Stimulated activated CD4-positive, alpha-beta T cell treated with anti-CD3 and anti-CD28 coated beads, Interleukin-4, amount 100 ng/mL, for 4 hours (primary cell): ENCODE measurements at places on chromosomes 12 and 14.

- no peak for DNase-seq
Measured at GRCh38 chr12:104827587-104827986, 130.5 kb downstream of the SLC41A2 start.

DNA sequence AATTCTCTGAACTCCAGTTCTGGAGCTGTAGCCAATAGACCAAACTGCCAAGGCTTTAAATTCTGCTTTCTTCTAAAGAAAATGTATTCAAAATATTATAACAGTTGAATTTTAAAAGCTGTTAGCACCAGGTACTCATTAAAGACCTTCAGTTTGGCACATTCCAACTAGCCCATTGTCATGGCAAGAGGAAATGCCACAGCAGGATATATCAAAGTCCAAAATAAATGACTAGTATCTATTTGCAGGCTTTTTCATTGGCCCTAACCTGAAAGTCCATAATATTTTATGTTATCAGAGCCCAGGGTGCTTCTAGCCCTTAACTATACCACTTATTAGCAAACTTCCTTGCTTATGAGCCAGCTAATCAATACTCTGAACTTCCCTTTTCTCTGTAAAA lies 3.1 kb upstream of the RIC8B start:
- DNase-seq = no peak

GRCh38 chr12:119788786-119789185 lies 88.3 kb downstream of the CIT start:
- DNase-seq = no peak

DNA sequence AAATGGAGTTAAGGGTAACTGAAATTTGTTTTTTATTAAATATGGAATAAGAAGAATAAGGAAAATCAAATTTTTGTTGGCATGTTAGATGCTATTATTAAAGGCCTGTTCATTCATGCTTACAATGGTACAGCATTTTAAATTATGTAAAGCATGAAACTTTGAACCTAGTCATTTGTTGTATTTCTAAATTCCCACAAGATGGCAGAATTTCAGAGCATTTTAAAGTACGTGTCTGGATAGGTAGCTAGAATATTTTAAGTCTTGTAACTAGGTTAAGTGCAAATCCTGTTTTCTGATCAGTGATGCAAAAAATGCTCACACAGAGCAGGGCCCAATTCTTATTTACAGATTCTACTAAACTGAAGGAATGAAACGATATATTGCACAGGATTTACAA lies 585.6 kb upstream of the MIS18BP1 start:
- no peak for DNase-seq

- DNase-seq = no peak
Measured at GRCh38 chr14:50030036-50030435, 86.3 kb downstream of the VCPKMT start.

- no peak for DNase-seq
Measured at GRCh38 chr12:2268471-2269286, 215.9 kb downstream of the CACNA1C start.

GRCh38 chr14:53148671-53149070 lies 4.5 kb downstream of the DDHD1 start:
- no peak for DNase-seq

- no peak for DNase-seq
Measured at GRCh38 chr12:115223991-115224390, 540.0 kb upstream of the TBX3 start.

DNA sequence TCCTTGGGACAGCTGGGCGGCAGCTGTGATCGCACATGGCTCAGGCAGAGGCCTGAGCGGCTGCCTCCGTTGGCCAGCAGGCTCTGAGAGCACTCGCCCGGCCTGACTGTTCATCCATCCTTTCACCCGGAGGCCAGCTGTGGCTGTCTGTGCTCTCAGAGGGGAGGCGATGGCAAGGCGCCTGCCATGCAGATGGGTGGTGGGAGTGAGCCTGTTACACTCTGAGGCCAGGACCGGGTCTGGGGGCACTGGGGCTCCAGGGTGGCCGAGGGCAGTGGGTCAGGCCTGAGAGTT lies 292.3 kb downstream of the TMEM121 start:
- no peak for DNase-seq

DNA sequence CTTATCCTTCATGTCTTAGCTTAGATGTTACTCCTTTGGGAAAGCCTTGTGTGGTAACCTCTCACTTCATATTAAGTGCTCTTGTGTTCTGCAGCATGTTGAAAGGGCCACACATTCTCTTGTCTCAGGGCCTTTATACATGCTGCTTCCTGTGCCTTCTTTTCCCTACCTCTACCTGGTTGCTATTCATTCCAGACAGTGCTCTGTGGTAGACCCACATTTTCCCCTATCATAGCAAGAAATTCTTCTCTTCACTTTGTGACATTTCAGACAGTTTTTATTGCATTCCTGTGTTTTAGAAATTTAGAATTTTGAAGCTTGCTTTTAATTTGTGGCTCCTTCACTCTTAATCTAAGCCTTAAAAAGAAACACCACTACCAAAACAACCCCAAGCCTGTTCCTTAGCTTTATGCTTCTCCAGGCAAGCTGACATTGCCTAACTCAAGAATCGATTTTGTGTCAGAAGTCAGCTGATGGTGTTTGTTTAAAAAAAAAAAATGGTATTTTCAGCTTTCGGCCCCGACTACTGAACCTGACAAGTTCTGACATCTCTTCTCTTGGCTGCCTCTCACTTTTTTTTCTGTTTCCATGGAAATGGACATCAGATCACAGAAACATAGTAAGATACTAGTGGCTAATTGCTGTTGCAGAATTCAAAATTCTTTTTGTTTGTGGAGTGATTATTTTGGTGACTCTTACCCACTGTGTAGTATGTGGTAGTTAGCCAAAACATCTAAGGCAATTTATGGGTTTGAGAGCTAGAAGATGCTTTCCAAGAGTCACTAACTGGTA lies 156.3 kb downstream of the NUBPL start:
- no peak for DNase-seq

- no peak for DNase-seq
Measured at GRCh38 chr12:82176026-82176425, 182.2 kb downstream of the CCDC59 start.

DNA sequence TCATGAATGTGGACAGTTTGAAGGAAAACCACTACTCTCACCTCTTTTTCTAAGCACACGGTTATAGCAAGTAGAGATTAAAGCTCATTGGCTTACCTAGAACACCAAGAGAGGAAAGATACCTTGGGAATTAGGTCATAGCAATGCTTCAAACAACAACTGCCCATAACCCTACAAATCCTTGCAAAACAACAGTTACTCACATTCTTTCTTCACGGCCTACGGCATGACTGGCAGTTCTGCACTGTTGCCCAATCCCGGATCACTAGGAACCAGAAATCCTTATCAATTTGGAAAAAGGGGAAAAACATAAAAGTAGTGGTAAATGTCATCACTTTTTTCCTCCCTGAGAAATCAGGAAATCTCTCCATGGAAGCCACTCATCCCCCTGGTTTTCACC lies 9.6 kb upstream of the ISM2 start:
- DNase-seq = no peak

DNA sequence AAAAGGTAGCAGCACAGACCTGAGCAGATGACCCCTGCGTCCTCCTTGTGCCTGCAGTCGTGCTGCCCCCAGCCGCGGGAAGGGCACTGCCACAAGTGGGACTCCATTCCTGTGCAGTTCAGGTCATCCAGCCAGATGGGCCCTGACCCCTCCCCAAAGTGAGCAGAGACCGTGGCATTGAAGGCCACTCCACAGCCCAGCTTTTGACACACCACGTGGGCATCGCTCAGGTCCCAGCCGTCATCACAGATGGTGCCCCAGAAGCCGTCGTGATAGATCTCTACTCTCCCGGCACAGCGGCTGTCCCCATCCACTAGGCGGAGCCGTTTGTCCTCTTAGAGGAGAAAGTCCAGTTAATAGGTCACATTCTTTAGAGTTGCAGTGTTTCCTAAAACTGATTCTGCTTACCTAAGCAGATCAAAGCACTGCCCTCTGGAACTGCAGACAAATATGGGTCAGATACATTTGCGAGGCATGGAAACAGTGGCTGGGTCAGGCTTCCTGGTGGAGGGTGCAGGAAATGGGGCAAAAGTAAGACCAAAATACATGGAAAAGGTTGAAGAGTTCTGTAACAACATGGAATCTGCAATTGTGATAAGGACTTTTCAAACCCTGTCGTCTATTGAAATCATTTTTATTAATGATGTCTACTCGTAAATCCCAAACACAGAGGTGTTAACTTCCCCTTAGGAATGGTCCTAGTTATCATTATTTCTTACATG lies 69.4 kb downstream of the CD163L1 start:
- no peak for DNase-seq

DNA sequence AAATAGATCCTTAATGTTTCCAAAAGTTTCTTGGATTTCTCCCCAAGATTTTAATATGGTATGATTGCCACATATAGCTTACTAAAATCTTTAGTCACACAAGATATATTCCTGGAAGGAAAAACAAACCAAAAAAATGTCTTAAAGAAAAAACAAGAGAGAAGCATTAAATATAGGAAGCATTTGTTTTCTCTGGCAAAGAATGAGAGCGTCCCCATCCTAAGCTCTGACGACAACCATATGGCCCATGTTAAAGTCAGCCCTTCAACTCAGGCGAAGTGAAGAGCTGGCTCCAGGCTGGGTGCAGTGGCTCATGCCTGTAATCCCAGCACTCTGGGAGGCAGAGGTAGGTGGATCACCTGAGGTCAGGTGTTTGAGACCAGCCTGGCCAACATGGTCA lies 35.6 kb downstream of the GCH1 start:
- no peak for DNase-seq

DNA sequence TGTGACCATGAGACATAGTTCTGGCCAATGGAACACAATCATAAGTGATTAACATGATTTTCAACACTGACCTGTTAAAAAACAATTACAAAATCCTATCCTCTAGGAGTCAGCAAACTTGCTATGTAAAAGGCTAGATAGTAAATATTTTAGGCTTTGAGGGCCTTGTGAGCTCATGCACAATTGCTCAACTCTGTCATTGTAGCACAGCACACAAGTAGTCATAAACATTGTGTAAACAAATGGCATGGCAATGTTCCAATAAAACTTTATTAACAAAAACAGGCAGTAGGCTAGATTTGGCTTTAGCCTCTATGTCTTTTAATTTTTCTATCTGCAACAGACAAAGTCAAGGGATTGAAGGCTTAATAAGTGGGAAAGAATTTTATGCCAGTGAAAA lies 350.7 kb downstream of the C12orf50 start:
- no peak for DNase-seq

DNA sequence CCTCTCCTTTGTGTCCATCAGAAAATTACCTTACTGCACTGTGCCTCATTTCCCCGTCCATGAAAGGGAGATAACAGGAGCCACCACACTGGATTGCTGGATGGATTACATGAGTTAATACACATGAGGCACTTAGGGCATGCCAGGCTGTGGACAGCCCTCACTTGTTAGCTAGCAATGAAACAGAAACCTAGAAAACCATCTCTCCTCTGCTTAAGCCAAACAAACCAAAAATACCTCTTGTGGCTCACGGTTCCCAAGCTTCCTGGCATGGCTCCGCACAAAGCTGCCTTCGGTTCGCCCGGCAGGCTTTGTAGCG lies 660 bp upstream of the HCFC2 start:
- no peak for DNase-seq

GRCh38 chr12:49187184-49187583 lies 1.7 kb downstream of the TUBA1A start:
- no peak for DNase-seq

DNA sequence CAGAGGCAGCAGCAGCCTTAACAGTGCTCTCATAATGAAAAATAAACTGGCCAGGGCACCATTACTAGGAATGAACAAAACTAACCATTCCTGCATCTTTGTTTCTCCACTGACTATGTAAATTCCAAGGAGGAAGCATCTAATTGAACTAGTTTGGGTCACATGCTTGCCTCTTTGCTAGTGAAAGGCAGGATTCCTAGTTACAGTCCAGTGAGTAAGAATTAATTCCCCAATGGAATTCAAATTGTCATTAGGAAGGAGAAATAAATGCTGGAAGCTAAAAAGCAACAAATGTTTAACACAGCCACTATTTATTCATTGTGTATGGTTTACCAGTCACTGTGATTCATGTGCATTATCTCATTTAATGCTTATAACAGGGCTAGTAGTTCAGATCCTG lies 316.0 kb downstream of the CCDC91 start:
- DNase-seq = no peak

DNA sequence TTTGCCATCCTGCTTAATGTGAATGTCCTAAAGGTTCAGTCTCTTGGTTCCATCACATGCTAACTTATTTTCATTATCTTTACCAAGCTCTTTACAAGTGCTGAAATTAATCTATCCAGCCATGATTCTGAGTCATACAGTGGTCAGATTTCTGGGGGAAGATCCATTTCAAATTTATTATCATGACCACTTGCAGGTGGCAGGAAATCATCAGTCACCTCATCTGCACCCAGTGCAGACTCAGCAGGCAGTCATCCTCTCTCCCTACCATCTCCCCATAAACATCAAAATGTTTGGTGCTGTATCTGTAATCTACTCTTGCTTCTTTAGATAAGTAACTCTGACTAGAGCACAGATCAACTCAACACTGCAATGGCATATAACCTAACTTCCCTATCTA lies 23.5 kb downstream of the ATG14 start:
- no peak for DNase-seq

- no peak for DNase-seq
Measured at GRCh38 chr12:71641390-71641789, 22.3 kb downstream of the ZFC3H1 start.

GRCh38 chr12:34395056-34396005 lies 373.0 kb downstream of the ALG10 start:
- peak; percentile 1 for DNase-seq

DNA sequence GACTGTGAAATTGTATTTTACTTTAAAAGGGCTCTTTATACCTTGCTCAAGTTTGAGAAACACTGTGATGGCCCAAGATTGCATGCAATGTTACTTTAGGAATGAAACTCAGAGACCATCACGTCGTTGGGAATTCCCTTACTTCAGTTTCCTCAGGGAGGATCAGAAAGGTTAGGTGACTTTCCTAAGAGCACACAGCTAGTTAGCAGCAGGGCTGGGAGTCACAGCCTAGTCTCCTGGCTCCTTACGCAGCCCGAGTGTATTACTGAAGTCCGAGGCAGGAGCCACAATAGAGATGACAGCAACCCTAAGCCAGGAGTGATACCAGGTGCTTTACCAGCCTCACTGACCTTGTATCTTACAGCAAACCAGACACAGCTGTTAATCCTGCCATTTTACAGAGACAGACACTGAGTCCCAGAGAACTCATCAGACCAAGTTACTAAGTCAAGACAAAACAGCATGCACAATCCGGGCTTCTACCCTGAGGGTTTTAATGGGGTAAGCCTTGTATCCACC lies 67.0 kb downstream of the RBM19 start:
- no peak for DNase-seq

GRCh38 chr14:61003571-61003970 lies 22.5 kb downstream of the SLC38A6 start:
- DNase-seq = no peak

DNA sequence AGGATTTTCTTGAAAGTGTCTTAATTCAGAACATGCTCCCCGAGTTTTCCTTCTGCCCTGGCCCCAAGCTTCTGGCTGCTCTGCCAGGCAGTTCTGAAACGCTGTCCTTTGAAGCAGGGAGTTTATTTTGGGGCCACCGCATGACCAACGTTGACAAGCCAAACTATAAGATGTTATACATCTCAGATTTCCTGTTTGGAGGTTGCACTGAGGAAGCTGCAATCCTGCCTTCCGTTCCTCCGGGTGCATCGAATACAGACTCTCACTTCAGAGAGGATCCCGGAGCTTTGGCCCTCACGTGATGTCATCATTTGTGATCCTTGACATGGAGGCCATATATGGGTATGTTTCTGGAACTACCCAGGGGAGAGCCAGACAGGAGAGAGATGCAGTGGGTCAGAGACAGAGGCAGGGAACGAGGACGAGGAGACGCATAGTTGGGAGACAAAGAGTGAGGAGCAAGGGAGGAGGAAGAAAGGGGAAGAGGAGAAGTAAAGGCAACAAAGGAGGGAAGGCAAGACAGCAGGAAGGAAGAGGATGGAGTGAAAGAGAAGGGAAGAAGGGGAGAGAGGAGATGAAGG lies at the start of gene ASB2:
Gene ASB2, minus strand, starts transcription at position 94 of the 581 bp plus-strand sequence. CDS start 12,031 bp downstream, outside the sequence.
- no peak for DNase-seq
